Activated CD8-positive, alpha-beta memory T cell treated with anti-CD3 and anti-CD28 coated beads for 1 hour (primary cell): ENCODE measurements at places on chromosomes 1 and 21.

- DNase-seq, result no peak
These were observed 395.4 kb upstream of the BEND5 start for GRCh38 chr1:49171941-49172593.

- DNase-seq, result no peak
These were observed 297.6 kb downstream of the HHAT start for GRCh38 chr1:210626341-210626740.

GRCh38 chr1:158049853-158050252 is 56.4 kb downstream of the KIRREL1 start:
- DNase-seq, result no peak

- no peak for DNase-seq
These were observed 707 bp upstream of the KLHL21 start for GRCh38 chr1:6603238-6603914.

DNA sequence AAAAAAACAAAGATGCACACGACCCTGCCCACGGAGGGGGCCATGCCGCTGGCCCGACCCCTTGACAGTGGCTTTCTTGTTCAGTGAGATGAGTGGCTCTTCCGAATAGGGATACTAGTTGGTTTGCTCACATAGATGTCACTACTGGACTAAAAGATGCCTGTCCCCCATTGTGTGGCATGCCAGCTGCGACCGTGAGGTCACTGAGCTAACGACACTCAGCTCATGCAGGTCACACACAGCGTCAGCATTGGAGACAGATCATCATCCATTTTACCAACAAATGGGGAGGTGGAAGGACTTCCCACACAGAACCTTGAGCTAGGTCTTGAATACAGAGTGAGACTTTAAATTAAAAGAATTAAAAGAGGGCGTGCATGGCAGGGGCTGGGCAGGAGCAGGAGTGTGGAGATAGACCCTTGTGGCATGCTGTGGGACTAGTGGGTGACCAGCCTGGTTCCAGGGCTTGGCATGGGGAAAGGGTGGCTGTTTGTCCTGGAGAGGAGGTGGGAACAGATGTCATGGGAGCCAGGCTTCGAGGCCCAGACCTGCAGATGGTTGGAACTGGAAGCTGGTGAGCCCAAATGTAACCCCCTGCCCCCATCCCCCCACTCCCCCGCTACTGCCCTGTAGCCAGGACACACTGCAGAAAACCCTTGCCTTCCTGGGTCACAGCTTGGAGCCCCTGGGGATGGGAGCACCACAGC is 12.4 kb downstream of the SLC1A7 start:
- DNase-seq, result no peak

- DNase-seq, result no peak
These were observed 22.5 kb downstream of the CHD5 start for GRCh38 chr1:6157528-6158174.
